ENCODE measurements at places on chromosomes 12 and 14.

GRCh38 chr14:104206281-104206904 lies 68.0 kb downstream of the KIF26A start:
- DNase-seq = no peak

DNA sequence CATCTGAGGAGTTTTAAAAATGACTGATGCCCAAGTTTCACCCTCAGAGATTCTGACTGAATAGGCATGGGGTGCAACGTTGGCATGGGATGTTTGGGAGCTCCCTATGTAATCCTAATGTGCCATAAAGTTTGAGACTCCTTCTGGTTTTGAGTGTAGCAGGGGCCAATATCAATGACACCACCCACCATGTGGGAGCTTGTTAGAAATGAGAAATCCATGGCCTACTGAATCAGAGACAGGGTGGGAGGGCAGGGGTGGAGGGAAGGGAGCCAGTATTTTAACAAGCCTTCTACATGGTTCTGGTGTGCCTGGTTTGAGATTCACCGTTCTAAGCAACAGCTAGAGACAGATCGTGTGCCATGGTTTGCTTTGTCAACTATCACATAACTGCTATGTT lies 46.1 kb downstream of the VCPKMT start:
- no peak for DNase-seq

- DNase-seq = no peak
Observed at GRCh38 chr12:122834921-122835749, at the start of gene HIP1R. Gene HIP1R (plus strand): TSS chr12:122835457. CDS start chr12:122835551, 94 bp downstream.

DNA sequence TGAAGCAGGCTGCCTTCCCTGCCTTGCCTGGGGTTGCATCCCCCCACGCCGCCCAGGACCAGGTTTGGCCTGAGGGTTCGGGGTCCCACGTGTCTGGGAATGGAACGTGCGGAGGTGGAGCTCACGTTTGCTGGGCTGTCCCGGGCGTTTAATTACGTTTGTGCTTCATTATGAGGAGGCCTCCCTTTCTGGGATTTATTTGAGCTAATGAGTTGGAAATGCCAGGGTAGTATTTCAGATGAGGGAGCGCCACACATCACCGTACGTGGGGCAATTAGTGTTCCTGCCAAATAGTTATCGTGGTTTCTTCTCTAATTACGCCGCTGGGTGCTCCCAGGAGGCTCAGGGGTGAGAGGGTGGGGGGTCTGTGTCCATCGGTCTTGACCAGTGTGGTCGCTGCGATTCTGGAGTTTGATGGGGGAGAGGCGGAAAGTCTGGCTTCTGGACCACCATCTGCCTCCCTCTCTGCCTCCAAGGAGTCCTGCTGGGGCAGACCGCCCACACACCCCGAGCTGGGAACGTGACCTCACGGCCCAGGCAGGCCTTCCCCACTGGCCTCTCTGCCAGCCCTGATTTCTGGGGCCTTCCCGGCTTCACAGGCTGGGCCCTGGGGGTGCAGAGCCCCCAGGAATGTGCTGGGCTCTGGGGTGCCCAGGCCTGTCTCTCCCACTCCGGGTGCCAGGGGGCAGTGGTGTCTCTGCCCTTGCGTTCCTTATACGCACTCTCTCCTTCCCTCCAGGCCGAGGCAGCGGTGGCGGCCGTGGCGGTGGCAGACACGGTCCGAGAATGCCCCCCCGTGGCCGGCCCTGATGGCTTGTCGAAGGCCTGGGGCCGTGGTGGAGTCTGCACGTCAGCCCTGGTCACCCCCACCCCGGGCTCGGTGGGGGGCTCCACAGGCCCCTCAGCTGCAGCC lies 18.9 kb downstream of the KIF26A start:
- DNase-seq = no peak

- no peak for DNase-seq
Observed at GRCh38 chr12:67434671-67435370, 165.7 kb downstream of the CAND1 start.

GRCh38 chr12:10982244-10982643 lies 4.5 kb downstream of the TAS2R50 start:
- DNase-seq = no peak

Data from stimulated activated CD8-positive, alpha-beta memory T cell treated with anti-CD3 and anti-CD28 coated beads, Interleukin-7, amount 100 ng/mL, for 4 hours (primary cell).